ENCODE measurements at places on chromosomes 6 and 20.

GRCh38 chr6:81093051-81093450, 659.4 kb downstream of the TENT5A start:
- no peak for DNase-seq

- DNase-seq: no peak
Measured at GRCh38 chr6:161626132-161626676, 352.3 kb upstream of the AGPAT4 start.

DNA sequence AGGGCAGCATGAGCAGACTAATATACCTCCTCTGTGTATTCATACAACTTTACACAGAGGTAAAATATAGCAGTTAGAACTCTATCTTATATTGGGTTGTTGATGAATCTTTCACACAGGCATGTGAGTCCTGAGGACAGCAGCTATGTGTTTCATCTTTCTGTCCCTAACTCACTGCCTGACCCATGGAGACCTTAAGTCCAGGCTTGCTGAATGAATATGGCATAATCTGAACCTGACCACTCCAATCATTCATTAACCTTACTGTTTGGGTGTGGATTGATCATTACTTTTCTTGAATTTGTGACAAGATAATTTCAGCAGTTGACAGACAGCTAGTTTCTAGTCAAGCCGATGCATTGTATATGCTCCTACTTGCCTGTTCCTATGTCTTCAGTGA, 27.3 kb upstream of the TSPYL1 start:
- no peak for DNase-seq

GRCh38 chr6:4113649-4114048, 21.7 kb downstream of the ECI2 start:
- DNase-seq: no peak

DNA sequence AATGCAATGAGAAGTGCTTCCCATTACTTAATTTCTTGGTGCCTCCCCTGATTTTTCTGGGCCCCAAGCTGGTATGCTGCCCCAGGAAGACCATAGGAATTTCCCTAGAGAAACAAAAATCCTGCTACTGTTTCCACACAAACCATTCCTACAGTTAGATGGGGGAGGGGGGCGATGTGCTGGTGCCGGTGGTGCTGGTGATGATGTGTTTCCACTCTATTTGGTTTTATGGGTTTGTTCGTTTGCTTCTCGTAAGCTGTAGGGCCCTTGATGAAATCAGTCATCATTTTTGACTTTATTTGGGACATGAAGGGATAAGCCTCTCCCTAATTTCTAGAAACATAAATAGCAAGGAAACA, 105.1 kb downstream of the MKKS start:
- no peak for DNase-seq

GRCh38 chr6:37176268-37177076, 6.5 kb downstream of the PIM1 start:
- DNase-seq: no peak
